ENCODE measurements at places on chromosomes 11 and 22.

- no peaks in the 10 kb centered on the region for H3K36me3 ChIP-seq
- DNase-seq = no peak
- no peak overlapping the region for H3K27ac ChIP-seq
- no peak overlapping the region for H3K4me3 ChIP-seq
- no peaks in the 10 kb centered on the region for H3K4me1 ChIP-seq
- H3K27me3 ChIP-seq = no peaks in the 10 kb centered on the region
These were observed 117.9 kb upstream of the LDLRAD3 start for GRCh38 chr11:35826006-35826405.

DNA sequence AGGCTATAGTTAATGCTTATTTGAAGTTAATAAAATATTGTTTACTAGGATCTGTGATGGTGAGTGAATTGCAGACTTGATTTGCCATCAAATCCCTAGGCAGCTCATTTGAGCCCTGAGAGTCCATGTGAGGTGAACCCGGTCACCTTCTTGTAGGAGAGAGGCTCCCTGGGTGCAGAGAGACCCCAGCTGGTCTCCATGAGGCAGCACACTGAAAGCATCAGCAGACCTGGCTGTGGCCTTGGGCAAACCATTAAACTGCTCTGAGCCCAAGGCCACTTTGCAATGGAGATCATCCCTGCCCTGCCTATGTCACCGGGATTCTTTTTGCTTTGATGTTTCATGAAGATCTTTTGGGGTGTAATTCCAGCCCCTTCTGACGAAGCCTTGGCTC lies 125.2 kb downstream of the MICAL2 start:
- no peak overlapping the region for H3K4me3 ChIP-seq
- no peak for DNase-seq
- H3K27me3 ChIP-seq = no peaks in the 10 kb centered on the region
- peaks cover 9% of the 10 kb centered on the region for H3K36me3 ChIP-seq

- H3K4me3 ChIP-seq = no peak overlapping the region
- DNase-seq = no peak
- no peak overlapping the region for H3K27ac ChIP-seq
- no peaks in the 10 kb centered on the region for H3K27me3 ChIP-seq
- H3K4me1 ChIP-seq = peaks cover 2% of the 10 kb centered on the region
These were observed 66.4 kb downstream of the SMCO4 start for GRCh38 chr11:93476796-93477195.

GRCh38 chr22:24185001-24185500 lies 3.8 kb downstream of the SUSD2 start:
- H3K4me1 ChIP-seq = peaks cover 11% of the 10 kb centered on the region
- no peaks in the 10 kb centered on the region for H3K27me3 ChIP-seq
- H3K27ac ChIP-seq = no peak overlapping the region
- no peaks in the 10 kb centered on the region for H3K36me3 ChIP-seq
- no peak overlapping the region for H3K4me3 ChIP-seq
- DNase-seq = no peak

DNA sequence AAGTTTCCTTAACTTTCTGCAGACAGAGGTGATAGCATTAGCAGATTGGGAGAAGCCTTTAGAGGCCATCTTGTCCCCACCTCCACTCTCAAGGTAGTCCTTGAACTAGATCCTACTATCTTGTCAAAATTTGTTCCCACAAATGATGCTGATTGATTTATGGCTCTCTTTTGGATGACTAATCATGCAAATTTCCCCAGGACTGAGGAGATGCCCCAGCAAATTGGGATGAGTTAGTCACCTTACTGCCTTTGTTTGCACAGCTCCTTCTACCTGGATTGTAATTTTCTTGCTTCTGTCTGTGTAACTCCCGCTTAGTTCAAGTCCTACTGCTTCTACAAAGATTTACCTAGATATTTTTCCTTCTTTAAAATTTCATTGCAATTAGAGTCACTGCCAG lies 391.4 kb upstream of the CADM1 start:
- no peaks in the 10 kb centered on the region for H3K27me3 ChIP-seq
- no peak overlapping the region for H3K4me3 ChIP-seq
- H3K27ac ChIP-seq = no peak overlapping the region
- no peak for DNase-seq
- H3K36me3 ChIP-seq = no peaks in the 10 kb centered on the region

Measured in colonic mucosa (tissue), 4 donors.